ENCODE measurements at places on chromosomes 6 and 20.

- DNase-seq = no peak
Measured at GRCh38 chr6:110095935-110096334, 83.5 kb downstream of the WASF1 start.

GRCh38 chr6:82118150-82118562 lies 129.4 kb downstream of the IBTK start:
- DNase-seq = no peak

DNA sequence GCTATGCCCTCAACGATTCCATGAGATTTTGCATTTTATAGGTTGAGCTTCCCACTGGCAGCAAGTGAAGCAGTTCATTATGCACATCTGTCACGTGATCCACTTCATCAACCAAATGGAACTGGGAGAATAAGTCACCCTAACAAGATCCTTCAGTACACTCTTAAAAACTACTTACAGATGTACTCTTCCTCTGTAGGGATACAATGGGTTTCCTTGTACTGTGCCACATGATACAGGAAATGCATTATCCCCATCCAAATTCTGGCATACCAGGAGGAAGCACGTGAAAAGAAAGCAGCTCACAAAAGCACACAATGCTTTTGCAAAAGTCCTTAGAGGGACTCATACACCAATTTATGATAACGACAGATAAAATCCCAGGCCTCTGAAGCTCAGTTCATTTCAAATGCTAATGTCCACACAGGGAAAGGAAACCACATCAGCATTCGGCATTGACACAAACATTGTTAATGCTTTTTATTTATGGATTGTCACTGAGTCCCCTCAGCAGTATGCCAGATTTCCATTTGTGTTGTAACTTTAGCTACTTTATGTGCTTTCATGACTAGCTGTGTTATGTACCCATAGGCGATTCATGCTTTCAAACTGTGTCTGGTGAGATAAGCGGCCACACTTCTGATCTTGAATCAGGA lies 58.1 kb upstream of the REV3L start:
- DNase-seq = no peak

- no peak for DNase-seq
Measured at GRCh38 chr6:11266926-11267325, 34.5 kb upstream of the NEDD9 start.

DNA sequence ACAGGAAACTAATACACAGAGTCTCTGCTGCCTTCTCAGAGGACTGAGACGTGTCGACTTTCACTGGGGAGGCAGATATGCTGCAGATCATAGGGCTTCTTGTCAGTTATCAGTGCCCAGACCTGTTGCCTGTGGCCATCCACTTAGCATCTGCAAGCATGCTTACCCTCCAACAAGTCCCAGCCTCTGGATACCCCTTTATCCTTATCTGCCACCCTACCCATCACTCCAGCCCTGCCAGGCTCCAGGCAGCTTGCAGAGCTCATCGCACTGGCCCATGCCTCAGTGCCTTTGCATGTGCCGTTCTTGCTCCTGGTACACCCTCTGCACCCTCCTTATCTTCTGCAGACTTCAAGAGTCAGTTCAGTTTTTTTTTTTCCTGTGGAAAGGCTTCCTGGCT lies 119.2 kb downstream of the TOX2 start:
- no peak for DNase-seq

DNA sequence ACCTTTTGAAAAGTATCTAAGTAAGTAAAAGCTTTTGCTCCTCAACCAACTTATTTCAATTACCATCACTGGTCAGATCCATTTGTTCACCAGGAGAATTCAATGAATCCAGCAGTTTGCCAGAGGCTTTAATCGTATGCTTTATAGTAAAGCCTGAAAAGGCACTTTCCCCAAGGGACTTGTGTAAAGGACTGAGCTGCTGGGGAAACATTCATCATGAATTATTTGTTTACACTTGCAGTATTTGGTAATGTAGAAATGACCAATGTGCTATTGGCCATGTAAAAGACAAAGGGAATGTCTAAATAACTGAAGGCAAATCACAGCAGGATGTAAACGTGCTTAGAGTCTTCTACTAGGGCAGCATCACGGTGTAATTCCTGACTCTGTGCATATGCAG lies 471.4 kb downstream of the ADGRB3 start:
- no peak for DNase-seq

DNA sequence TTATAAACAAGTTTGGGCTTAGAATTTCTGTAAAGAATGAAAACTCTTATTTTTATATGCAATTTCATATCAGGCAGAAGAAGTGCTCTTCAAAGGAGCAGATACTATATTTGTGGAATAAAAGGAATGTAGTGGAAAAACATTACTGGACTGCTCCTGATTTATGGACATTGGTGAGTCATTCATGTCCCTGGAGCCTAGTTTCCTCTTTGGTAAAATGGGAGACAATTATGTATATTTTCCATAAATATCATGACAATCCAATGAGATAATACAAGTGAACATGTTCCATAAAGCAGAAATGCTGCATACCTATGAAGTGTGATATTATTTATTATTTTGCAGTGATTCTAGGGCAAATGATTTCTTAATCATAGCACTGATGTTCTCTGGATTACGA lies 445.8 kb upstream of the CITED2 start:
- no peak for DNase-seq

GRCh38 chr20:13213335-13213734 lies 7.7 kb upstream of the ISM1 start:
- no peak for DNase-seq

DNA sequence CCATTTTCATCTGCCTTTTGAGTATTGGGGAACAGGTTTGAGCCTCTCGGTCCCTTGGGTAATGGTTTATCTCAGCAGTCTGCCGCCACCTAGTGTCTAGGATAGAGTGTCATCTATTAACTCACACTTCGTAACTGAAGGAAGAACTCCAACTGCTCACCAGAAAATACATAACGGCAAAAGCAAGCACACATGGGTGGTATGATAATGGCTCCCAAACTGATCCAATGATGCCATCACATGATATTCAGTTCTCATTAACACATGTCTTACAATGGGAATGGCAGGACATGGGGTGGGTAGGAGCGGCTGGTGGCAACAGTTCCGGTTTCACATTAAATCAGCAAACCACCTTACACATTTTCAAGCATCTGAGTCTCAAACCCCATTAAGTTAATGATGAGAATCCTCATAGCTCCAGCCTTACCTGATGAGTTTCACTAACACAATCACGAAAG lies 110.7 kb upstream of the PHACTR1 start:
- DNase-seq = peak; percentile 81

DNA sequence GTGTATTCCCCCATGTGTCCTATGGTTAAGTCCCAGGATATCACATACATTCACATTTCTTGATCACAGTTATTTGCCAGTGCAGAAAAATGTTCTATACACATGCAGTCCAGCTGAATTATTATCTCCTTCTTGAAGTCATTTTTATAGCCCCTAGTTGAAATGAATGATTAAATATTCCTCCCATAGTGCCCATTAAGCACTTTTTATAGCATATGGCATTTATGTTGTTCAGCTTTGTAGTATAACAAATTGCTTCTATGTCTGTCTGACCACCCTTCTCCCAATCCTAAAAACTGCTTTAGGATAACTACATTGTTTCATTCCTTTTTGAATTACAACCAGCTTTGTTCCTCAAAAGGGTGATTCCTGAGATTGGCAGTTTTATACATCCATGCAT lies 123.5 kb downstream of the ADGRB3 start:
- DNase-seq = no peak

DNA sequence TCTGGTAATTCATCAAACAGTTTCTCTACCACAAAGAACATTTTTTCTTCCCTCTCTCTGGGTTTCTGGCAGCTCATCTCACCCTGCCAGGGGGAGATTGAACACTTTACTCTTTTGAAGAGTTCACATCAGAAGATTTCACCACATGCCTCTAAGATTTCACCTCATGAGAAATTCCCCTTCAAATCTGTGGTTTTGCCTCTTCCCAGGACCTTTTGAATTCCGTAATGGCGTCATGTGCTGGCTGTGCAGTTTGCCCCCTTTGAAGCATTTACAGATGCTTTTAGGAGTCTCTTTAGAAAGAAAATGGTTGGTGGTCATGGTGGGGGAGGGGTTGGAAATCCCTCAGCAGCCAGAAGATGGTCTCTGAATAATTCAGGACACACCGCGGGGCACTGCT lies 486.1 kb downstream of the QKI start:
- no peak for DNase-seq

- no peak for DNase-seq
Measured at GRCh38 chr6:74287932-74288331, 591.9 kb downstream of the CD109 start.

DNA sequence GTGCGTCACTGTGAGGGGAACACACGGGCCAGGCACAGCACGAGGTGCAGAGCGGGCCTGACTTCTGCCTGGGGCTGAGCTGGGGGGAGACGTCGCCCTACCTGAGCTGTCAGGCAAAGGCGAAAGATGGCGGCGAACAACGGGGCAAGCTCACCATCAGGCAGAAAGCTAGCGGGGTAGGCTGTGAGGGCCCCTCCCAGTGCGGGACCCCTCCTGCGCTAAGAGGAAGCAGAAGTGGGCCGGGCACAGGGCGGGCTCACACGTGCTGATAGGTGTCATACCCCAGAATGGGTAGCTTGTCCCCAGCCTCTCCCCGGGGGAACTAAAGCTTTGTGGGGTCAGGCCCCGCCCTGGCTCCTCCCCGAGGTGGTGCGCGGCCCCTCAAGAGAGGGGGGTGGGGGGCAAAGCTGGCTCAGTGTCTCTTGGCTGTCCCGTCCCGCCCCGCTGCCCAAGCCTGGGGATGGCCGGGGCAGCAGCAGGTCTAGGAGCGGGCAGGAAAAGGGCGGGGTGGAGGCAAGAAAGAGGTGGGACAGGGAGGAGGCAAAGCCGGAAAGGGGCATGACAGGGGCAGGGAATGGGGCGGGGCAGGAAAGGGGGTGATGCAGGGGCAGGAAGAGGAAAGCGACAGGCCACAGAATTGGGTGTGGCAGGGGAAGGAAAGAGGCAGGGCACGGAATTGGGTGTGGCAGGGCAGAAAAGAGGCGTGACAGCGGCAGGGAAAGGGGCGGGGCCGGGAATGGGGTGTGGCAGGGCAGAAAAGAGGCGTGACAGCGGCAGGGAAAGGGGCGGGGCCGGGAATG lies 14.7 kb downstream of the UCKL1 start:
- peak; percentile 92 for DNase-seq

GRCh38 chr20:22722811-22723210 lies 138.4 kb upstream of the FOXA2 start:
- DNase-seq = no peak

GRCh38 chr6:169251371-169251802 lies 2.3 kb downstream of the THBS2 start:
- DNase-seq = no peak

DNA sequence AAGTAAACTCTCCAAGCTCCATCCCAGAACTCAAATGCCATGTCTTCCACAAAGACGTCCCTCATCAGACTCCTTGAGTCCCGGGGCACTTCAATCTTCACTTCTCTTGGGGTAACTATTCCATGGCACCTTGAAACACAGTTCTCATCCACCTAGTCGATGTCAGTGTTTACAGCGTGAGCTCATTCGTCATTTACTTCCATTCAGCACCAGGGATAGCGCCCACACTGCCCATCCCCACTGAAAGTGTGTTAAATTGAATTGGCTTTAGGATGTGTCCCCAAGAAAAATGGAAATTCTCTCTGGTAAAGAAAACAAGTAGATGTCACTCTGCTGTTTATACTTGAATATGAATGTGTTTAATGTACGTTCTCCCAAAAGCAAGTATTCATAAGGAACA lies 31.3 kb downstream of the KCNK15 start:
- DNase-seq = peak; percentile 63

GRCh38 chr6:75278474-75279077 lies 6.0 kb downstream of the TMEM30A start:
- no peak for DNase-seq

GRCh38 chr6:148517470-148517869 lies 174.8 kb downstream of the SASH1 start:
- DNase-seq = no peak

DNA sequence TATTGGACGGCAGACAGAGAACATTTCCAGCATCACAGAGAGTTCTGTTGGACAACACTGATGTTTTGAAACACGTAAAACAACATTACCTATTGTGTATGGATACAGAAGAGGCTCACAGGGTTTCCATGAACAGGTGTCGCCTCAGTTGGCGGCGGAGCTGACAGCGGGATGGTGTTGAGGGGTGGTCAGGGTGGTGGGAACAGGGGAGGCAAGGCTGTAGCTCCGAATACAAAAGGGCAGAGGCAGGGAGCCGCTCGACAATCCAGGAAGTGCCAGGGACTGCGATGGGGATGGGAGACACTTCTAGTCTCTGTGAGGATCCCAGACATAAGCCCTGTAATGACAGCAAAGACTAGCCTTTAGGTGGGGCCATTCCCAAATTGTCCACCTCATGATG lies 14.5 kb upstream of the PI16 start:
- DNase-seq = no peak

DNA sequence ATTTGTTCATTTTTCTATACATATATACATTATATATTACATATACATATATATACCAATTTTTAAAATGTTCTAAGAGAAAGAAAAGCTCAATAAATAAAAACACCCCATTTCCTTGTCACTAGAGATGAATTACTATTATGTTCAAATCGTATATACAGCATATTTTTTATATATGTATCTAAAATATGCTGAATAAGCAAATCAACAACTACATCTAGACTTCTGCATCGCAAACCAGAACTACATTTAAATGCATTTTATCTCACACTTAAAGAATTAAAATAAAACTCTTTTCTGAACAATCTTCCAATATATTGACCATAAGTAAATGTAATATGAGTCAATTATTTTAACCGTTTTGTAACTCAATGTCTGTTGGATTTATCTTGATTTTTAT lies 133.9 kb downstream of the LAMA2 start:
- DNase-seq = no peak

DNA sequence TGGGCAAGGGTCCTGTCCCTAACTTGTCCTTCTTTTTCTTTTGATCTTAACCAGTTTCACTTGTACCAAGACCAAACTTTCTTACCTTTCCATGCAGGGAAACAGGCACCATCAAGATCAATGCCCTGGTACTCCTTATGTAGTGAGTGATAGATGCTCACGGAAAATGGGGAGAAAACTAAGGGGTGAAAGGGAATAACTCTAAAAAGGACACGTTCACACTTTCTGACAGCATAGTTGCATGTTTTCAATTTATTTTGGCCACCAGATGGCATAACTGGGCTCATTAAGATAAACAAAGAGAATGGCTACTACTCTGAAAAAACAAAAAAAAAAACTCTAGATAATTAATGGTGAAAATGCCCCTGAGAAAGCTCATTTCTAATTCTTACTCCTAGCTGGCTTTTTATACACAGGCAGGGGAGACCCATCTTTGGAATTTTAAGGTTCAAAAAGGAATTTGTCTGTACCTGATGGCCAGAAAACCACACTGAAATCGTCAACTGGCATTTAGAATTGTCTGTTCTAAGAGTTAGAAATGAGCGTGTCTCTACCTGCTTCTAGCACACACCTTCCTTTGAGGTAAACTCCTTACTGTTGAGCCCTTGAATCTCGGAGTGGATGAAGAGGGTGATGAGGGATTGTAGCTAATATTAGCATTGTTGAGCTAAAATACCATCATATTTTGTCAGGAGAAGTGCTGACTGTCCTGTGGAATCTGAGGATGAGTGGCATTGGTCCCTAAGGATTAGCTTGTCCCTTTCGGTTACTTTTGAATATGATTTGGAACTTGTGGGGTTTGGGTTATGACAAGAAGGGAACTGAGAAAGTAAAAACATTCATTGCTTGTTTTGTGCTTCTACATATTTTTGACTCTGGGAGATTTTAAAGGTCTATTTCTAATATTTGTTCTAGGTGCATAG lies 62.2 kb upstream of the DDR1 start:
- peak; percentile 64 for DNase-seq

- peak; percentile 53 for DNase-seq
Measured at GRCh38 chr6:97437087-97437486, 154.1 kb upstream of the MMS22L start.

- no peak for DNase-seq
Measured at GRCh38 chr6:167276772-167277533, 14.2 kb upstream of the UNC93A start.

Data from RKO (cell line).